ENCODE measurements at places on chromosomes 2 and 18.

GRCh38 chr18:3062798-3063680 lies 50.1 kb upstream of the LPIN2 start:
- DNase-seq, result peak; percentile 56

DNA sequence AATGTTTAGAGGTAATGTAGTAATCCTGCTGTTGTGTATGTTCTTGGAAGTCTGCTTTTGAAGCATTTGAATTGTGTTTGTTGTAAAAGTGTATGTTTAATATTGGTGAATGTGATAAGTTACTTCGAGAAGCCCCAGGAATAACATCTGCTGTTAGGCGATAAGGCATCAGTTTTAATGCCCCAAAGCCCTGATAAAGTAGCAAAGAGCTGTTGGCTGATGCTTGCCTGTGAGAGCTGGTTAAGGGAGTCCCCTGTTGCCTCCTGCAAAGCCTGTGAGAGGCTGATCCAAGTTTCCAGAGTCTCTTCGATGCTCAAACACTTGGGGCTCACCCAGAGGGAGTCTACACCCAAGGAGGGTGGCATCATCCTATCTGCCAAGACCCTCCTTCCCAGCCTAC lies 110.3 kb downstream of the RNF152 start:
- no peak for DNase-seq

GRCh38 chr2:75068546-75068945 lies 110.1 kb downstream of the POLE4 start:
- DNase-seq, result no peak

- no peak for DNase-seq
Measured at GRCh38 chr2:113117541-113118262, 9.7 kb upstream of the IL1RN start.

DNA sequence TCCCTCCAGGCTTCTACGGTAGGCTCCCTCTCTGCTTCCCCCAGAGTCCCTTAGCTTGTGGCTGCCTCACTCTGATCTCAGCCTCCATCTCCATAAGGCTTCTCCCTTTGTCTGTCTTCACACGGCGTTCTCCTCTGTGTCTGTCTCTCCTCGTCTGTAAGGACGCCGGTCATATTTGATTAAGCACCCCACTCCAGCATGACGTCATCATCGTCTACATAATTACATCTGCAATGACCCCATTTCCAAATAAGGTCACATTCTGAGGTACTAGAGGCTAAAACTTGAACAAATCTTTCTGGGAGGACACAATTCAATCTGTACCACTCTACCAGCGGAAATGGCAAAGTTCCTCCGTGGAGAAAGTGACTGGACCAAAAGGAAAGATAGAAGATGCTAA lies 8.3 kb upstream of the COL6A3 start:
- DNase-seq, result no peak

- no peak for DNase-seq
Measured at GRCh38 chr2:51420511-51420910, 388.6 kb upstream of the NRXN1 start.

- DNase-seq, result no peak
Measured at GRCh38 chr2:112814278-112814677, 22.3 kb downstream of the IL1B start.

DNA sequence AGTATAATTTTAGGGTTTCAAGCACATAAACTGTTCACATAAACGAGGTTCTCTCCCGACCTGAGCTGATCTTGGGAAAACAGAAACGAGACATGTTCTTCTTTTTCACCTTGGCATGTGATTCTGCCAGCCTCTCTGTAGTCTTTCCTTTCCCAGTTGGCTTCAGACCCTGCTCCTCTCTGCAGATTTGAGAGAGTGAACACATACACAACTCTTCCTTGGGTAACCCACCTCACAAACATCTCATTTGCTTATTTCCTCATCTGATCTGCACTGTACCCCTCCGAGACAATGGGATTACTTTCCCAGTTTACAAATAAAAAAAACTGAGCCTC lies 46.1 kb downstream of the REEP1 start:
- no peak for DNase-seq

Measured in stimulated activated naive CD4-positive, alpha-beta T cell treated with Interleukin-2 at 50 U/mL for 16 hours (primary cell).